ENCODE measurements at places on chromosomes 11 and 22. TPM values are rescaled to one million over a fixed set of nuclear protein-coding genes. Genes with fewer than 3 reads are reported as not detected.

The ZNF215 gene
- 2.3 TPM for total RNA-seq

The GGTLC2 gene
- total RNA-seq: not detected

The ANGPTL5 gene
- total RNA-seq: 1.3 TPM

The C11orf16 gene
- not detected for total RNA-seq

The MRGPRD gene
- not detected for total RNA-seq

The IFITM2 gene
- total RNA-seq: 93.9 TPM

The ADORA2A gene
- 1.2 TPM for total RNA-seq

The CSNK2A3 gene
- total RNA-seq: 2.6 TPM

The BAIAP2L2 gene
- total RNA-seq: 1.3 TPM

The TBRG1 gene
- 22.8 TPM for total RNA-seq

The UQCC3 gene
- total RNA-seq: 8.7 TPM

The MIAT gene
- total RNA-seq: 1.3 TPM

The TBX10 gene
- total RNA-seq: not detected

The FREY1 gene
- total RNA-seq: 2.3 TPM

The GRM5 gene
- not detected for total RNA-seq

The HEPACAM gene
- not detected for total RNA-seq

The MMP12 gene
- total RNA-seq: 0.44 TPM

The SYT12 gene
- total RNA-seq: not detected

The RHOD gene
- total RNA-seq: 20.2 TPM

The RBFOX2 gene
- total RNA-seq: 218 TPM

The TPBGL gene
- total RNA-seq: not detected

The P2RY6 gene
- 0.17 TPM for total RNA-seq

The RASD2 gene
- under 0.01 TPM for total RNA-seq

The OR4D5 gene
- total RNA-seq: not detected

The PARVG gene
- not detected for total RNA-seq

The PIH1D2 gene
- 1.5 TPM for total RNA-seq

The SLC3A2 gene
- total RNA-seq: 172 TPM

The RAB38 gene
- total RNA-seq: 2.9 TPM

The RIMBP3C gene
- total RNA-seq: 0.15 TPM

The B4GALNT4 gene
- 4.7 TPM for total RNA-seq

The C11orf91 gene
- total RNA-seq: 0.33 TPM

The CRYBA4 gene
- not detected for total RNA-seq

The MFNG gene
- total RNA-seq: 1.5 TPM

The FIBIN gene
- 25.6 TPM for total RNA-seq

The ST14 gene
- not detected for total RNA-seq

The HSPB2 gene
- 0.99 TPM for total RNA-seq

The TMPRSS13 gene
- total RNA-seq: not detected

The OR9G1 gene
- total RNA-seq: not detected

The ARHGAP8 gene
- not detected for total RNA-seq

The TRABD gene
- 25.8 TPM for total RNA-seq

The OR52I2 gene
- total RNA-seq: not detected

The SLC17A6 gene
- total RNA-seq: not detected

The RAG2 gene
- total RNA-seq: not detected
